Inflammatory macrophage treated with lipopolysaccharide for 4 hours (primary cell): ENCODE measurements at places on chromosomes 2 and 18.

- no peak for DNase-seq
Observed at GRCh38 chr2:149400997-149401396, 70.6 kb downstream of the LYPD6 start.

DNA sequence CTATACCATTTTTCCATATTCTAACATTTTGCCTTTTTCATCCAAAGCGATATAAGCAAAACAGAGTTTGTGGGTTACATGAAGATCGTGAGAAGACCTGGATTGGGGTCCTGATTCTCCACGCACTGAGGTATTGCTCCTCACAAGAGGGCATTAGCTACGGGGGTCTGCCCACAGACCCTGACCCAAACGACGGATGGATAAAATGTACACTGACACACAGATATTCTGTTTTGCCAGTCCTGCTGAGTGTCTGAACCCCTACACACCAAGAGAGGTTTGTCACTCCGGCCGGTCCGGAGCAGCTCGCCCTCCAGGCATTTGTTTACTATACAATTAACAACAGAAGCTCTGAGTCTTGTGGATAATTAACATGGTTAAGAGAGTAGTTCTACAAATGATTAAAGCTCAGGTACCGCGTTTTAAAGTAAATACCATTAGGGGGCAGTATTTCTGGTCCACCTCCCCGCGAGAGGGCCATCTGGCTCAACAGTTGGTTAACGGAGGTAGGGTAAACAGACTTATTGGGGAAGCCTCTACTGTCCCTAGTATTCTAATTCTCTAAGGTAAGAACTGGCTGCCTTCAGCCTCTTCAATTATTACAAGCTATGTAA lies 28.4 kb downstream of the SCYGR8 start:
- DNase-seq = no peak

- no peak for DNase-seq
Observed at GRCh38 chr2:62724886-62725711, 19.6 kb downstream of the EHBP1 start.

DNA sequence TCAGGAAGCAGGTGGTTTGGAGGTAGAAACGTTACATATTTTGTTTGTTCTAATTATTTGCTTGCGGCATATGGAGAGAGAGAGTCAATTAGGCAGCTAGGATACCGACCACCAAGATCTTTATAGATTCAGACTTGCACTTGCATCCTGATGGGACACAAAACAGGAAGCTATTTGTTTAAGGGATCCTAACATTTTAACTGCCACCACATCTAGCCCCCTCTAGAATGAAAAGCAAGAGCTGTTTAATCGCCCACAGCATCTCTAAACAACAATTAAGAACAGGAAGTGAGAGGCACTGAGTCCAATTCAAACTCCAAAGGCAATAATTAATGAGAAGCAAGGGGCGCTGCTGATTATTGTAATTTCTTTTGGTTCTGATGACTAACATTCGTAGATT lies 182.0 kb upstream of the LINC00305 start:
- no peak for DNase-seq
